Amniotic epithelial cell (primary cell): ENCODE measurements at places on chromosomes 5 and 9.

- DNase-seq = no peak
These were observed 4.0 kb upstream of the TNPO1 start for GRCh38 chr5:72812488-72812887.

DNA sequence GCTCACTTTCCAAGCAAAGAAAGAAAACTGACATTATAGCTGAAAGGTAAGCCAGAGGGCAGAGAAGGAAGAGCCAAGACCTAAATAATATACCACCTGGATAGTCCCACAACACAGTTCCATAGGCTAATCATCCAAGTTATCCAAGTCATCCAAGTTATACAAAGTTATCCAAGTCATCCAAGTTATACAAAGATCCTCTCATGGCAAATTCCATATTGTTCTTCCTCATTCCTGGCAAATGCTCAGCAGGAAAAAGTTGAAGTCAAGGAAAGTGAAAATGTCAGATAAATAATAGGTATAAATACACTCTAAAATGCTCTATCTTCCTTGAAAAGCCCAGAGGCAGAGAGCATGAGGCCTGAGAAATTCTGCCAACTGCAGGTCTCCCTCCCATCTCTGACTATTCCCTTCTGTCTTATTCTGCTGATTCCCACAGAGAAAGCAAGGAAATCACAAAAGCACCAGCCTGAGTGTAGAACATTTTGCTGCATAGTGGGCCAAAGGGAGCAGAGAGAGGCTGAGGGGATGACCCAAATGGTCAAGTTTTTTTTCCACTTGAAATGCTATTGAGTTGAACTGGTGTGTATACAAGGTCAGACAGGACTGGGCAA lies 12.5 kb downstream of the MCTP1 start:
- no peak for DNase-seq

DNA sequence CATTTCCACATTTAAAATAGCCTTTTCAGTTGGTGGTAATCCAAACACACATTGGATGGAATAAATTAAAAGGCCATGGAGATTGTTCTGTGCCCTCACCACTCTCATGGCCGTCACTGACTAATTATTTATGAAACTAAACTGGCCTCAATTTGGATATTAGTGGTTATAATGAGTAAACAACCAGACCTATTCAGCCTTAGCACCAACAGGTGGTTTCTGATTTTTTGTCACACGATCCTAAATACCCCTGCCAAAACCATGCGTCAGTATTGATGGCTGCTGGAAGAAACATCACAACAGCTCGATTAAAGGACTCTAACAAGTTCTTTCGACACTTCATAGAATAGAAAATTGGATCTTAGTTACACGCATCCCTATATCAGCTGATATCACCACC lies 276.0 kb upstream of the DAP start:
- no peak for DNase-seq

DNA sequence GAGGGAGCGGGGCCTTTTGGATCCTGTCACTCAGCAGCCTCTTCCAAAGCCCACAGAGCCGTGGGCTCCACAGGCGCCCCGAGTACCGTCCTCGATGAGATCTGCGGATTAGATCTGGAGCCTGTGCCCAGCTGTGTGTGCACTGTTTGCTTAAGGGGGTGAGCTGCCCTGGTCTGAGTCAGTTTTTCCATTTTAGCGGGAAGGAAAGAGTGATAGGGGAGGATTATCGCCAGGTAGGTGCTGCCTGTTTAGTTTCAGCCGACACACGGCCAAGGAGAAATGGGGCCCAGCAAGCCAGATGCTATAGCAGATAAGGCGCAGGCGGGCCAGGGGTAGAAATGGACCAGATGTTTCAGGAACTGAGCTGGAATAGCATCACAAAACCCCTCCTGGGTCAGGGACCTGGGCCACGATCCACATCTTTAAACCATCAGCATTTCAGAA lies 18.1 kb downstream of the COL5A1 start:
- no peak for DNase-seq

DNA sequence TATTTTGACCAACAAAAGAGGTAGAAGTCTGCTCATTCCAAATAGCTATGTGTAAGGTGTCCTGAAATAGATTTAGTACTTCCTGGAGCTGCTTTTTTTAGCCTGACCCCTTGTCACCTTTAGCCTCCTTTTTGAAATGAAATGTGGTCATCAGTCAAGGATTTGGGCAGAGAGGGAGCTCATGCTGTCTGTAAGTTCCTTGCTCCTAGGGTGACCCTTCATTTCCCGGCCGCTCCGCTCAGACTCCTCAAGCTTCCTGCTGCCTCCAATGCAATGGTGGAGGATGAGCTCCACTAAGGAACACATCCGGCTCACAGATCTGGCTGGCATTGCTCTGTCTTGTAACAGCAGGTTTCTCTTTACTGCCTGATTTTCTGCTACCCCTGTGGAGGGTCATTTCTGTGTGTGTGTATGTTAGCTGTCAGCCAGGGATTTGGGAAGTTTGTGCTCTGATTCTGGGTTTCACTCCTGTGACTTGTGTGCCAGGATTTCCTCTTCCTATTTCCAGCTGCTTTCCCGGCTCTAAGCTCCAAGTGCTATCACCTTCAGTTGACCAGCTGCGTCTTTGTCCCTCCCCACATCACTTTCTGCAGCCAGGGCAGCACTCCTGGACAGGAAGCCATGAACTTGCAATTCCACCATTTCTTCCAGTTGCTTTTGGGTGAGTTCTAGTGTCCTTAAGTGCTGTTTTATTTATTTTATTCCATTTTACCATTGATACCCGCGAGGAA lies 265.9 kb downstream of the ICE1 start:
- no peak for DNase-seq

DNA sequence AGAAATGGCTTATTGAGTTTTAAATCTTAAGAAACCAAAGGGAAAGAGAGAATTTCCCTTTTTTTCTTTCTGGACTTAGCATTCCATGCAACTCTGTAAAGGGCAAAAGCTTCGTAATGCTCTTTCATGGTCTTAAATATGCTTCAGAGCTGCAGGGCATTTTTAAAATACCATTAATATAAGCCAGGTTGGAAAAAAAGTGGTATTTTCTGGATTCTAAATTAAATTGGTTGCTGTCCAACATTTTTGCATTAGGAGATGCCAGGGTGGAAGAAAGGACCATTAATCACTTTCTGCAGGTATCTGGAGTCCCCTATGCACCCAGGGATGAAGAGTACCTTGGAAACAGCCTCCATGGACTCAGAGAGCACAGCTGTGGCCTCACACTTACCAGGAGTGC lies 215.1 kb upstream of the DAPK1 start:
- DNase-seq = no peak

DNA sequence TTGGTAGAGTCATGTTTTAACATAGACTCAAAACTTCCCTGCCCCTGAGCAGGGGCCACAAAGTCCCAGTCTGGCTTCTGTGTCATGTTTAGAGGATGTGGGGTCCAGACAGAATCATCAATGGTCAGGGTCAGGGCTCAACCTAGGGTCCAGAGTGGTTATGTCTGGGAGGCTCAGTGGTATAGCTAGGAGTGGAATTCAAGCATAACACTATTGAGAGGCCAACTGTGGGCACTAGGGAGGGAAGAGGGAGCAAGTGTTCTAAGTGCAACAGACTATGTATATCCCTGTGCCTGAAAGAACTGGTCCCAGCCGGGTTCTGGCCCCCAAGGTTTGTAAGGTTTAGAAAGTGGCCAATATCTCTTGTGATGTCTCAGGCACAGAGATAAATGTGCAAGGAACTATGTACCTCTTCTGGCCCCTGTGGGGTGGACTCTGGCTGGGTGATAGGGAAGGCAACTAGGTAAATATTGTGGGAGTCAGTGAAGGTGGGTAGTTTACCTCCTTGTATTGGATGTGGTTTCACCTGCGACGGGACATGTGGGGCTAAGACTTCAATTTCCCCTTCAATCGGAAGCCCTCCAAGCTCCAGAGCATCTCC lies 14.0 kb downstream of the MYORG start:
- DNase-seq = no peak

DNA sequence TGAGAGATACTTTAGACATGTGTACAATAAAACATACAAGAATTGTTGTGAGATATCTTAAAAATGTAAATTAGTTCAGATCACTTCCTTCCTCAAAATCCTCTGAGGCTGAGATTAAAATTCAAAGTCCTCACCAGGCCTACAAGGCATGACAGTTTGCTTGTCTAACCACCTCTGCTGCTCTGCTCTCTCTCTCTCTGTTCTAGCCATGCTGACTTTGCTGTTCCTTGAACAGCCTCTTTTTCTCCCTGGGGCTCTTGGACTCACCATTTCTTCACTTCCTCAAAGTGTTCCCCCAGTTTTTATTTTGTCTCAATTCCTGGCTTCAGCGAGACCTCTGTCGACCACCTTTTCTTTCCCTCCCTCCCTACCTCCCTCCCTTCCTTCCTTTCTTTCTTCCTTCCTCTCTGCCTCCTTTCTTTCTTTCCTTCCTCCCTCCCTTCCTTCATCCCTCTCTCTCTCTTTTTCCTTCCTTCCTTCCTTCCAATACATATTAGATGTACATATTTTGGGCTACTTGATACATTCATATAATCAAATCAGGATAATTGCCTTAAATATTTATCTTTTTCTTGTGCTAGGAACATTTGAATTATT lies 27.0 kb downstream of the CATSPER3 start:
- no peak for DNase-seq

- DNase-seq = peak; percentile 42
These were observed 6.9 kb downstream of the FNBP1 start for GRCh38 chr9:130036099-130036498.

GRCh38 chr9:97924386-97924785 lies 2.1 kb upstream of the TRMO start:
- no peak for DNase-seq

- no peak for DNase-seq
These were observed 11.8 kb downstream of the S100Z start for GRCh38 chr5:76861612-76862011.

- no peak for DNase-seq
These were observed 616.2 kb downstream of the DNAH5 start for GRCh38 chr5:13328316-13328715.

GRCh38 chr9:127033789-127034188 lies 88.6 kb downstream of the ANGPTL2 start:
- DNase-seq = peak; percentile 33

DNA sequence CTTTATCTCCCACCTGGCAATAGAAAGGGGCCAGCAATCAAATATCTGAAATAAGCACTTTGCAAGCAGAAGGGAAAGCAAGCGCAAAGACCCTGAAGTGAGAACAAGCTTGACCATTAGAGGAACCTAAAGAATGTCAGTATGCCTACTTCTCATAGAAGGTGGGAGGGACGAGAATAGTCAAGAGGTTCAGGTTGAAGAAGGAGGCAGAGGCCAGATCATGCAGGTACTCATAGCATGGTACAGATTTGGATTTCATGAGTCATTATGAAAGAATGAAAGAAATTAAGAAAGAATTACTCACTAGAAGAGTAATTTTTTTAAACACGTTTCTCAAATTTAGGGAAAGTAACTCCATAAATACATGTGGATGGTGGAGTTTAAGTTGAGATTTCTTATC lies 33.7 kb downstream of the MCTP1 start:
- DNase-seq = no peak

DNA sequence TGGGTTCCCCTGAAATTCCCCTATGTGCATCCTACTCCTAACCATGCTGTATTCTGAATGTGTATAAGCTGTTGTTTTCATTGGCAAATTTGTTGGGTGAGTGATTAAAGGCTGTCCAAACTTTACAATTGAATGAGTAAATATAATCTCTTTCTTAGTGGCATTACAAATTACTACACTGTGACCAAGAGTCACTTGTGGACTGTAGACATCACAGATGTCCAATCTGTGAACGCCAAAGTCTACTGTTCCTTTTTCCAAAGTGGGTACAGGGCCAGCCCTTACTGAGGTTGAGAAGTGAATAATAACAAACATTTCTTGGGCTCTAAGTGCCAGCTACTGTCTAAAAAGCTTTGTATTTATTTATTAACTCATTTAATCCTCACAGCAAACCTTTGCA lies 29.7 kb downstream of the MTMR12 start:
- no peak for DNase-seq

DNA sequence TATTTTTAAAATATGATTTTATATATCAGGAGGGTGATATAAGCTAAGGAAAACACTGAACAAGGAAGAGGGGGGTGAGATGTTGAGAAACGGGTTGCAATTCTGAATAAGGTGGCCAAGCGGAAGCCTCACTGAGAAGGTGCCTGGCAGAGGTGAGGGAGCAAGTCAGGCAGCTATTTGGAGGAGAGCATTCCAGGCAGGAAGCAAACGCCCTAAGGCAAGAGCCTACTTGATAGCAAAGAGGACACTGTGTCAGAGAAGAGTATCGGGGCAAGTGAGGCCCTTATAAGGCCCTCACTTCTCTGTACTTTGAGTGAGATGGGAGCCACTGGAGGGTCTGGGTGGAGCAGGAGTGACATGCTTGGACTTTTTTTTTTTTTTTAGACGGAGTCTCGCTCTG lies 8.0 kb upstream of the CTNNA1 start:
- DNase-seq = no peak
